ENCODE measurements at places on chromosomes 7 and 10. TPM values are rescaled to one million over a fixed set of nuclear protein-coding genes. Genes with fewer than 3 reads are reported as not detected.

DNA sequence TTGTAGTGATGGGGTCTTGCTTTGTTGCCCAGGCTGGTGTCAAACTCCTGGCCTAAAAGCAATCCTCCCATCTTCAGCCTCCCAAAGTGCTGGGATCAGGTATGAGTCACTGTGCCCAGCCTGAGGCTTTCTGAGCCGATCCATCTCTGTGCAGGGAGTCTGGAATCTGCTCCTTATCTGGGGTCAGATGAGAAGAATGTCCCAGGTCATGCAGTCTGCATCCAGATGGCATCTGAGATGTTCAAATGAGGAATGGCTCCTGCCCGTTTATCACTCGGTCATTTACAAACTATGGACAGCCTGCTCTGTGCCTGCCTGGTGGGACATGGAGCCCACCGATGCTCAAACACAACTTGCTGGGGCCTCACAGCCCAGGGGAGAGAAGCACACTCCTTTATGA, 11.1 kb upstream of the SLC18A3 start:
- no peak for DNase-seq

GRCh38 chr7:143519411-143520131, 41.9 kb downstream of the TAS2R41 start:
- peak; percentile 29 for DNase-seq

GRCh38 chr10:53839440-53840039, 961.5 kb downstream of the PCDH15 start:
- DNase-seq: no peak

Gene MOGAT3
- polyA plus RNA-seq: not detected

DNA sequence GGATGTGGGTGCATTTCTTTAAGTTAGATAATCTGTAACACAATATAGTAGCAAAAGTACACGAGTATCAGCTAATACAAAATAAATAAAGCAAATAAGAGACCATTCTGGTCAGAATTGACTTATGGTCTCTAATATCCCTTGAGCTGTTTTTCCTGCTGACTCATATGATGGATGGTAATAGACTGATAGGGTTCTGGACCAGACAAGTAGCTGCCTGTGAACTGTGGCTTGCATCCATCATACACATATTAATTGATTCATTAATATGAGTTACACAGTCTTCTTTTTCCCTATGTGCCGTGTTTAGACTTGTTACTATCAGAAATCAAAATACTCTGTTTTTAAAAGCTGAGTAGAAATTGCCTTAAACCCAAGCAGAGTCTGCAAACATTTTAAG, 762.8 kb downstream of the GATA3 start:
- no peak for DNase-seq

Gene GPR15LG
- not detected for polyA plus RNA-seq

DNA sequence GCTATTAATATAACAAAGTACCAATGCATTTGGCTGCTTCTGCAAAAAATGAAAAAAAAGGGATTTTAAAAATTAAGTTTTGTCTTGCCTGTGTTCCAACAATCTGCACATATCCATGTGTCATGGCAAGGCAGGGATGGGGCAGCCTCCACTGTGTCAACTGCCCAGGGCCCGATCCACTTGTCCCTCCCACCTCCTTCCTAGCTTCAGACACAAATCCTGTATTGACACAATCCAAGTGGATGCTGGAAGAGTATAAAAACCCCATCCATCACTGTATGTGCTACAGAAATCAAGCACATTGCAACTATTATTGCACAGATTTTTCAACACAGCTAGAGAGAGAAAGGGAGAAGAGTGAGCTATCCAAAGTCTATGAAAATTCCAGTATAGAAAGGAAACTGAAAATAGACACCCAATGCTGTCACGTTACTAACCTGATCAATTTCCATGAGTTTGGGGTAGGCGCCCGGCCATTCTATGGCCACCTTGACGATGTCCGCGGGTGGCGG, 106.4 kb downstream of the ELMO1 start:
- no peak for DNase-seq

Gene SPDYE9
- polyA plus RNA-seq: not detected

DNA sequence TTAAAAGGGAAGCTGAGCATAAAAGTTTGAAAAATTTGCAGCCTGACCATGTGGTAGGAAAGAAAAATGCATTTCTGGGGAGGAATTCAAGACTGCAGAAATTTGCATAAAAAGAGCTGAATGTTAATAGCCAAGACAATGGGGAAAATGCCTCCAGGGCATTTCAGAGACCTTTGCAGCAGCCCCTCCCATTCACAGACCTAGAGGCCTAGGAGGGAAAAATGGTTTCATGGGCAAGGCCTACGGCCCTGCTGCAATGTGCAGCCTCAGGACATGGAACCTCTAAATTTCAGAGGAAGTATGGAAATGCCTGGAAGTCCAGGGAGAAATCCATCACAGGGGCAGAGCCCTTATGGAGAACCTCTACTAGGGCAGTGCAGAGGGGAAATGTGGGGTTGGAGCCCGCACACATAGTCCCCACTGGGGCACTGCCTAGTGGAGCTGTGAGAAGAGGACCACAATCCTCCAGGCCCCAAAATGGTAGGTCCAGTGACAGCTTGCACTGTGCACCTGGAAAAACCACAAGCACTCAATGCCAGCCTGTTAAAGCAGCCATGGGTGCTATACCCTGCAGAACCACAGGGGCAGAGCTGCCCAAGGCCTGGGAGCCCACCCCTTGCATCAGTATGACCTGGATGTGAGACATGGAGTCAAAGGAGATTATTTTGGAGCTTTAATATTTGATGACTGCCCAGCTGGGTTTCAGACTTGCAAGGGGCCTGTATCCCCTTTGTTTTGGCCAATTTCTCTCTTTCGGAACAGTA, 243.8 kb downstream of the DNAJB9 start:
- no peak for DNase-seq

Gene BAMBI
- polyA plus RNA-seq: 6.0 TPM

DNA sequence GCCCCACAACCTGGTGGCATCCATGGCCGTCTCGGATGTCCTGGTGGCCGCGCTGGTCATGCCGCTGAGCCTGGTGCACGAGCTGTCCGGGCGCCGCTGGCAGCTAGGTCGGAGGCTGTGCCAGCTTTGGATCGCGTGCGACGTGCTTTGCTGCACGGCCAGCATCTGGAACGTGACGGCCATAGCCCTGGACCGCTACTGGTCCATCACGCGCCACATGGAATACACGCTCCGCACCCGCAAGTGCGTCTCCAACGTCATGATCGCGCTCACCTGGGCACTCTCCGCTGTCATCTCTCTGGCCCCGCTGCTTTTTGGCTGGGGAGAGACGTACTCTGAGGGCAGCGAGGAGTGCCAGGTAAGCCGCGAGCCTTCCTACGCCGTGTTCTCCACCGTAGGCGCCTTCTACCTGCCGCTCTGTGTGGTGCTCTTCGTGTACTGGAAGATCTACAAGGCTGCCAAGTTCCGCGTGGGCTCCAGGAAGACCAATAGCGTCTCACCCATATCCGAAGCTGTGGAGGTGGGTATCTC, 1.1 kb downstream of the HTR5A start:
- DNase-seq: no peak

Gene KIAA1217
- 2.2 TPM for polyA plus RNA-seq

- no peak for DNase-seq
Measured at GRCh38 chr7:131322861-131323260, 4.8 kb upstream of the MKLN1 start.

GRCh38 chr7:156034397-156034796, 222.1 kb upstream of the SHH start:
- DNase-seq: no peak

- DNase-seq: no peak
Measured at GRCh38 chr10:1524540-1524939, 212.8 kb downstream of the ADARB2 start.

- DNase-seq: no peak
Measured at GRCh38 chr7:25255611-25256332, 27.5 kb upstream of the NPVF start.

DNA sequence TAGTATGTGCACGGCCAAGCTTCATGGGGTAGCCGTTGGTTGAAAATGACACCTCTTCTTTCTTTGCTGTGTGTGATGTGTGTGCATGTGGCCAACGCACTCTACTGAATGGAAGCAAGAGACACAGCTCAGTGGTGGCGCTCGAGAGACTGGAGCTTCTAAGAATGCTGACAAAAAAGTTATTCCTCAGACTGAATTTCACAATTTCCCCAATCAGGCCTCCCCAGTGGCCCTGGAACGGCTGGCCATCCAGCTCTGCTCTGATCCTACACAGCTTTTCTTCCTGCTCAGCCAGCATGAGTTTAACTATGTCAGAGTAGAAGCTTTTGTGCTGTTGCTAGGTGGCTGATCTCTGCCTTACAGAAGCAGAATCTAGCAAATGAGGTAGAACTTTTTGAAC, 186.7 kb upstream of the PLXDC2 start:
- no peak for DNase-seq

- no peak for DNase-seq
Measured at GRCh38 chr10:107971411-107971810, 806.9 kb upstream of the SORCS1 start.

- no peak for DNase-seq
Measured at GRCh38 chr7:137804836-137805235, 41.9 kb downstream of the DGKI start.

Gene TDRD1
- not detected for polyA plus RNA-seq

DNA sequence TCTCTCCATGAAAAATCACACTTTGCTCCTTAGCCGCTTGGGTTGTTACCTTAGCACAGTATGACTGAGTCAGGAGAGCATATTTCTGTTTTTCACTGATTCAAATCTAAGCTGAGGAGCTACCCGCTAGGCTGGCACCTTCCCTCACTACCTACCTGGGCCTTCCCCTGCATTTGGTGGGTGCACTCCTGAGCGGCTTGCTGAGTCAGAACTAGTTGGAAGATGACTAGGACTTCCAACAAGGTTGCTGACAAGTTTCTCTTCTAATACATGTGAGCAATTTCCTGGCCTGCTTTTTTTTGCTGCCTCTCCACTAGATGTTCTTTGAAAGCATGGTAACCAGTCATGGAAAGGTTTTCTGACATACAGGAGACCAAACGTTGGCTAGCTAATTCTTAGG, 43.8 kb upstream of the SEC61G start:
- DNase-seq: no peak

Gene KLLN
- 0.42 TPM for polyA plus RNA-seq

GRCh38 chr10:47164126-47164799, 135.7 kb upstream of the GDF10 start:
- no peak for DNase-seq

- DNase-seq: no peak
Measured at GRCh38 chr7:39130857-39131526, 153.3 kb downstream of the POU6F2 start.

DNA sequence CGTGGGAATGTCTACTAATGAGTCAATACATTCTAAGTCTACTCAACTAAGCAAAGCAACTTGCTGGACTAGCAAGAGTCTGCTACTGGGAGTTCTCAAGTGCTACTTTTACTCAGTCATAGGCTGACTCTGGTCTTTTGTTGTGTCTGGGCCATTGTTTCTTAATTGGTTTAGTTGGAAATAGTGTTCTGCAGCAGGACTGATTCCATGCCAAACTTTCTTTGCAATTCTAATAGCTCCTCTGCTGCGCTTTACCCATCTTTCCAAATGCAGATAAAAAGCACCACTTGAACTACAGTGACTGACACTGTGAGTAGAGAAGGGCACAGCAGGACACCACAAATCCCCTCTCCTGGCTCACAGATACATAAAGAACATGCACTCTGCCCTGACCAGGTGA, 125.7 kb downstream of the CD36 start:
- DNase-seq: no peak

Gene GDF10
- polyA plus RNA-seq: not detected

DNA sequence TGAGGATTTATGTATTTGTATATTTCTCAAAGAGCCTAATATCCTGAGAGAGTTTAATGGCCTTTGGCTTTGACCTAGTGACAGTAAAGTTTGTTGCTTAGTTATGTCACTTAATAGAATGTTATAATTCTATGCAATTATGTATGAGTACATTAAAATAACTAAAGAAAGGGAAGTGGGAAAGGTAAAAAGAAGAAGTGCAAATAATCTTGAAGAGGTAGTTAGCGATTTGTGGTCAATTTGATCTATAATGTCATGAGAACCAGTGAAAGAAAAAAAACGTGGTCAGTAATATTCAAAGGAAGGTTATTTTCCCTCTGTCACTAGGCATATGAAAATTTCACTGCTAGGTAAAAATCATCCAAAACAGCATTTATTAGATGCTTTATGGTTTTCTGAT, 143.4 kb upstream of the LSM8 start:
- no peak for DNase-seq

Gene PLEKHS1
- polyA plus RNA-seq: not detected

Gene SLC16A12
- polyA plus RNA-seq: 0.06 TPM

DNA sequence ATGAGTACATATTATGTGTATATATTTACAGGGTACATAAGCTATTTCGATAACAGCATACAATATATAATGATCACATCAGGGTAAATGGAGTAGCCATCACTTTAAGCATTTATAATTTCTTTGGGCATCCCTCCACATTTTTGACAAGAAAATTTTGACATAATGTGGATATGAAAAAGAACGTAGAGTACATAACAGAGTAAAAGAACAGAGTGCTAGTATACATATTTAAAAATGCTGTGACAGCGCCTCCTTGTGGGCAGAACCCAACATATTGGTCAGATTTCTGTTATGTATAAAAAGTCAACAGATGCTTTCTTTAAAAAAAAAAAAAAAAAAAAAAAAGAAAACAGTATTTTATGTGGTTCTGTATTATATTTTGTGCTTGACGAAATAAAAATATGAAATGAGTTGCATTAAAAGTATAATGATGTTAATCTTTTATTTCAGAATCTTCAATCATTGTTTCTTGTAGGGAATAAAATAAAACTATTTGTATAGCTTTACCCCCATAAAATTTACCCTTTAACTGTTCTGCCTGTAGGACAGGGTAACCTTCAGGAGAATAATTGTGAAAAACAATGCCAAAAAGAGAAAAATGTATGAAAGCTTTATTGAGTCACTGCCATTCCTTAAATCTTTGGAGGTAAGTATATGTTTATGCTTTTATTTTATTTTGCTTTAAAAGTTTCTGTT, 18.3 kb upstream of the HBP1 start:
- DNase-seq: peak; percentile 21

GRCh38 chr10:112812586-112812985, 137.5 kb upstream of the TCF7L2 start:
- no peak for DNase-seq

- DNase-seq: no peak
Measured at GRCh38 chr7:99121496-99122021, 22.3 kb downstream of the SMURF1 start.

GRCh38 chr7:148468700-148469098, 121.9 kb upstream of the C7orf33 start:
- DNase-seq: no peak

Gene FZD1
- 4.5 TPM for polyA plus RNA-seq

DNA sequence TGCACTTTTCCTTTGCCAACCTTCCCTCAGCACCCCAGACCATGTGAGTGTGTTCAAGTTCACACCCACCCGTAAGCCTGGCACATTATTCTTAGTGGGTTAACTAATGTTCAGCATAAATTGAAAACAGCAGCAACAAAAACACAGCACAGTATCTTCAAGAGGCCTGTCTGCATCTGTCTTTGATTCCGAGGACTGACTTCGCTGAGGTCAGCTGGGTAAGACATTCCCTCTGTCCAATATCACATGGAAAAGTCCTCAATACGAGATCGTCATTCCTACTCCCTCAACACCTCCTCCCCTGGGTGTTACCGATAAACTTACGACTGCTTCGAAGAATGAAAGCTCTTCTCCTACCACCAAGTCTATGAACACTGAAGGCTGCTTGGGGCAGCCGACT, 218.8 kb downstream of the SFMBT2 start:
- DNase-seq: no peak

Gene PLXNA4
- polyA plus RNA-seq: 0.28 TPM

Measured in BJ (cell line).